Fibroblast of skin of abdomen (primary cell): ENCODE measurements at places on chromosomes 1 and 21.

DNA sequence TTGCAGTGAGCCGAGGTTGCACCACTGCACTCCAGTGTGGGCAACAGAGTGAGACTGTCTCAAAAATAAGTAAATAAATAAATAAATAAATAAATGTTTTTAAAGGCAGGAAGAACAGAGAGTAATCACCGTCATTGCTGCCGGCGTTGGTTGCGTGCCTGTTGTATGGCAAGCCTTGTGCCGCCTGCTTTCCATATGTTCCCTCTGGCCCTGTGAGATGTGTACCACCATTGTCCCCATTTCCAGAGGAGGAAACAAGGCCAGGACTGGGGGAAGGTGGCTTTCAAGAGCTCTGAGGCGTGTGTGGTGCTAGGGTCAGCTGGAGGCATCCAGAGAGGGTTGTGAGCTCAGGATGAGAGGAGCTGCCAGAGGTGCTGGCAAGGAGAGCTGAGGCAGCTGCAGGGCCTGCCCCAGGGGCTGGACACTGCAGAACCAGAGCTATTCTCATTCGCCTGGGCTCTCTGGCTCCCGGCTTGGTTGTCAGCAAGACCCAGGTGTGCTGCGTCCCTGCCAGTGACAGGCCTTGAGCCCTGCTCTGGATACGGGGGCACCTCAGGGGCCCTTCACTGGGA, 5.2 kb upstream of the MARCKSL1 start:
- DNase-seq: no peak

DNA sequence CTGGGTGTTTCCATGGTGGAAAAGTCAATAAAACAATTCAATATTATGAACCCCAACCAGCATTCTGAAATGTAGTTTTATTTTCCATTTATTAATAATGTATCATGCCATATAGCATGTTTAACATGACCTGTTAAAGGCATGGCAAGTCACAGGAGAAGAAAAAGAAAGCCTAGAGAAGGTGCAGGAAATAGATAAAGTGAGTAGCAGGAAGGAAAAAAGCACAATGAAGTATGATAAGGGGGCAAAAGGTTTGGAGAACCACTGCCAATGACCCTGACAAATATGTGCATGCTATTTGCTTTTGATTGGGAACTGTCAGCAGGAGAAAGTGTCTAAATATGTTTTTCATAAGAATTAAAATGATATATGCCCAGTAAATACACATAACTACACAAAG, 85.6 kb downstream of the HMCN1 start:
- DNase-seq: no peak

GRCh38 chr21:17854745-17855144, 35.6 kb upstream of the C21orf91 start:
- DNase-seq: no peak

DNA sequence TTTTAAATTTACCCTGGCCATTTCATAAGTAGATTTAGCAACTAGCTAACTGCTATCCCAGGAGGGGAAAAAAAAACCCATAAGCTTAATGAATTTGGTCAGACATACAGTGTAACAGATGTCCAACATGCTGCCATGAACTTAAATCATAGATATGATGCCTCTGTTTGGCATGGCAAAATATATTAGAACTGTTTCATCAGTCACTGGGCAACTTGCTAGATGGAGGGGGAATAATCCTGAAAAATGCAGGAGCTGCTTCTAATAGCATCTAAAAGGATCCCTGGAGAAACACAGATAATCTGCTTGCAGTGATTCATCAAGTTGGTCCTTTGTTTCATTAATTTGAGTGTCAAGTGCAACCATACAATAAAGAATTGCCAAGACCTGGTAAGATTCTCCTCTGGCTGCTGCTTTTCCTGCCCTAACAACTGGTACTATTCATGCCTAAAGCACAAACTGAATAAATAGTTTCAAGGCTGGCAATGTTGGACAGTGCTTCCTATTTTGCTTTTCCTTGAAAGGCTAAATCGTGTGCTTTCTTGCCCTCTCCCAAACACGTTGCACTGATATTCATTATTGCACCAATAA, 1.5 kb upstream of the ST6GALNAC5 start:
- DNase-seq: peak; percentile 66

GRCh38 chr1:24932284-24932683, 2.2 kb upstream of the RUNX3 start:
- DNase-seq: no peak

DNA sequence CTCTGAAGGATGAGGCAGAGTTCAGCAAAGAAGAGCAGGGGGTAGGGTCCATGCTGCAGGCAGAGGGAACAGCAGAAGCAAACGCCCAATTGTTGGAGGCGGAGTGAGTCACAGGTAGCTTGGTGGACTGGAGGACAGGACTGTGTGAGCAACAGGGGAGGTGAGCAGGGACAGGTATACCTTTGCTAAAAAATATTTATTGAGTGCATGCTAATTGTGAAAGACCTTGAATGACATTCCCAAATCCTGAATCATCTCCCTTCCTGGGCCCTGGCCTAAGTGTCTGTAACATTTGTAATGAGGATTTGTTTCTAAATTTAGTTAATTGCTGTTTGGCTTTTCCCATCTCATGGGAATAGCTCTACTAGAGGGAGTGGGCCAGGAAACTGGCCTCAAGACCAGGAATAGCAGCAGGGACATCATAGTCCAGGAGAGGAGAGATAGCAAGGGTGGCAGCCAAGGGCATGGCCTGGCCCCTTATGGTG, 123.7 kb downstream of the FOXD2 start:
- DNase-seq: peak; percentile 8

DNA sequence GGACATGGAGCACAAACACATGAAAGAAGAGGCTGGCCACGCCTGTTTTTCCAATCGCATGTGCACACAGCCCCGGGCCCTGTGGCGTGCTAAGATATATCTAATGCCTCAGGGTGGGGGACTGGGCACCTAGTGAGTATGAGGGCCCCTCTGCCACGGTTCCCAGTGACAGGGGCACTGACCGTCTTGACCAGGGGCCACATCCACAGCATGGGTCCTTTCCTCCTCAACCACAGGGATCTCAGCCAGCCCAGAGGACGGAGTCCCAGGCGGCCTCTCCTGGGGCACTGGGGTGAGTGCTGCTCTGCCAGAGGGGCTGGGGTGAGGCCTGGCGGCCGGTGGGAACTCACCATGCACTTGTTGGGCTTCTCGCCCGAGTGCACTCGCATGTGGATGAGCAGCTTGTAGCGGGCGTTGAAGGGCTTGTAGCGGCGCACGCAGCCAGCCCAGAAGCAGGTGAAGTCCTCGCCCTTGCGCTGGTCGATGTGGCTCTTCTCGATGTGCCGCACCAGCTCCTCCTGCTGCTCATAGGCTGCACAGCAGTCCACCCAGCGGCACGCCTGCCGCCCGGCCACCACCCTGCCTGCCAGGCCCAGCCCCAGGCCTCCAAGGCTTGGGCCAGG, 134.7 kb downstream of the DMRTB1 start:
- DNase-seq: no peak

- DNase-seq: peak; percentile 27
These were observed 1518.9 kb upstream of the B3GALT2 start for GRCh38 chr1:194705123-194705854.

- no peak for DNase-seq
These were observed 4.1 kb downstream of the SH3BGRL3 start for GRCh38 chr1:26283871-26284596.

DNA sequence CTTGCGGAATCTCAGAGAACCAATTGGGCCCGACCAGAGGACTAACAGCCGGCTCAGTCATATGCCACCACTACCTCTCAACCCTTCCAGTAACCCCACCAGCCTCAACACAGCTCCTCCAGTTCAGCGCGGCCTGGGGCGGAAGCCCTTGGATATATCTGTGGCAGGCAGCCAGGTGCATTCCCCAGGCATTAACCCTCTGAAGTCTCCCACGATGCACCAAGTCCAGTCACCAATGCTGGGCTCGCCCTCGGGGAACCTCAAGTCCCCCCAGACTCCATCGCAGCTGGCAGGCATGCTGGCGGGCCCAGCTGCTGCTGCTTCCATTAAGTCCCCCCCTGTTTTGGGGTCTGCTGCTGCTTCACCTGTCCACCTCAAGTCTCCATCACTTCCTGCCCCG, 49.8 kb downstream of the ACP6 start:
- DNase-seq: peak; percentile 6

DNA sequence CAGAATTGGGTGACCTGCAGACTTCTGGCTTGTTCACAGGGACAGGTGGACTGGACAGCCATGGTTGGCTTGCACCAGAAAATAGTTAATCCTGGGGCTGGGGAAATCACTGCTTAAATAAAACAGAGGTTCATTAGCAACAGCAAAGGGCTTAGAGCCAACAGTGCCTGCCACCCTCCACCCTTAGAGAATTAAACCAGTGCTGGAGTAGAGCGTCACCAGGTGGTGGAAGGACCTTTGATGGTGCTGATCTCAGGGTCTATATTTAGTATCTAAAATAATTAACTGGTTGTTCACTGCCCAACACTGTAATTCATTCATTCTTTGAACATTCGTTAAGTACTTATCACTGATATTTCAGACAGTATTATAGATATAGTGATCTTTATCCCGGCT, 34.7 kb upstream of the PDE9A start:
- DNase-seq: no peak

GRCh38 chr1:84398175-84399155, at the start of gene DNASE2B:
Gene DNASE2B, plus strand, starts transcription at chr1:84398484. Its CDS starts 81 bp downstream, at chr1:84398565.
- no peak for DNase-seq

DNA sequence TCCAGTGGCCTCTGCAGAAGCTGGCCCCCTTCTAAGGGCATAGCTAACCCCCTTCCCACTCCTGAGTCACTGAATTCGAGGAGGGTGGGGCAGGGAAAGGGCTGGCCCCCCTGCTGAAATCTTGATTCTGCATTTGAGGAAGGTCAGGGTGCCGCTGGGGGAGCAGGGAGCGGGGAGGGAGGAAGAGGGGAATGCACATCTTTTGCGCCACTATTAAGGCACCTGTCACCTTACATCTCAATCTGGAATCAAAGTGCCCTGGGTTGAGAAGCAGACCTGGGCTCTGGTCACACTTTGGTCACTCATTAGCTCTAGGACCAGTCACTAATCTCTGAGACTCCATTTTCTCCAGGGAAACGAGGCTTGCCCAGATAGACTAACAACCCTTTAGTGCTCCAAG, 62.0 kb downstream of the TOR1AIP2 start:
- no peak for DNase-seq

- DNase-seq: peak; percentile 24
These were observed 26.1 kb upstream of the NMNAT2 start for GRCh38 chr1:183444243-183444642.

DNA sequence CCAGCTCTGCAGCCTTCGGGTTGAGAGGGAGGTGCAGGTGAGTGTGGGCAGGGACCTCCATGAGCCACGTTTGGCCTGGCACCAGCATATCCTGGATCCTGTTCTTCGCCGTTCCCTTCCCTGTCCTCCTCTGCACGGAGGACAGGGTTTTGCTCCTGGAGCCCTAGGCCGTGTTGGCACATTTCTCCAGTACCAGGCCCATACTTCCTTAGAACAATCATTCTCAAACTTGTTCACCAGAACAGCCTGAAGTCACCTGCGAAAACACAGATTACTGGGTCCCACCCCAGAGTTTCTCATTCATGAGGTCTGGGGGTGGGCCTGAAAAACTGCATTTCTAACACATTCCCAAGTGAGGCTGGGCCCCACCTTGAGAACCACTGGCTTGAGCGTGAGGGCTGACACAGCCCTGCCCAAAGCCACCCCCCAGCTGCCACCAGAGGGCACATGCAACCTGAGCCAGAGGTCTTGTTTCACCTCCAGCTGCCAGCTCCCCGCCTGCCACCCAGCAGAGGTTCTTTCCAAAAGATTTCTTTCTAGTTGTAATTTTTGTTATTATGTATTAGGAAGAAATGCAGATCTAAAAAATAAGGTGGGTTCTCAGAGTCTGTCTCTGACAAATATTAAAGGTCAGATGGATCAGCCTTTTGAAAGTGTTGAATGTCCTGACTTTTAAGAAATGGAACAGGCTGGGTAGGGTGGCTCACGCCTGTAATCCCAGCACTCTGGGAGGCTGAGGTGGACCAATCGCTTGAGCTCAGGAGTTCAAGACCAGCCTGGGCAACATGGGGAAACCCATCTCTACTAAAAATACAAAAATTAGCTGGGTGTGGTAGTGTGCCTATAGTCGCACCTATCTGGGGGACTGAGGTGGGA, 39.6 kb upstream of the LDLRAP1 start:
- peak; percentile 23 for DNase-seq

DNA sequence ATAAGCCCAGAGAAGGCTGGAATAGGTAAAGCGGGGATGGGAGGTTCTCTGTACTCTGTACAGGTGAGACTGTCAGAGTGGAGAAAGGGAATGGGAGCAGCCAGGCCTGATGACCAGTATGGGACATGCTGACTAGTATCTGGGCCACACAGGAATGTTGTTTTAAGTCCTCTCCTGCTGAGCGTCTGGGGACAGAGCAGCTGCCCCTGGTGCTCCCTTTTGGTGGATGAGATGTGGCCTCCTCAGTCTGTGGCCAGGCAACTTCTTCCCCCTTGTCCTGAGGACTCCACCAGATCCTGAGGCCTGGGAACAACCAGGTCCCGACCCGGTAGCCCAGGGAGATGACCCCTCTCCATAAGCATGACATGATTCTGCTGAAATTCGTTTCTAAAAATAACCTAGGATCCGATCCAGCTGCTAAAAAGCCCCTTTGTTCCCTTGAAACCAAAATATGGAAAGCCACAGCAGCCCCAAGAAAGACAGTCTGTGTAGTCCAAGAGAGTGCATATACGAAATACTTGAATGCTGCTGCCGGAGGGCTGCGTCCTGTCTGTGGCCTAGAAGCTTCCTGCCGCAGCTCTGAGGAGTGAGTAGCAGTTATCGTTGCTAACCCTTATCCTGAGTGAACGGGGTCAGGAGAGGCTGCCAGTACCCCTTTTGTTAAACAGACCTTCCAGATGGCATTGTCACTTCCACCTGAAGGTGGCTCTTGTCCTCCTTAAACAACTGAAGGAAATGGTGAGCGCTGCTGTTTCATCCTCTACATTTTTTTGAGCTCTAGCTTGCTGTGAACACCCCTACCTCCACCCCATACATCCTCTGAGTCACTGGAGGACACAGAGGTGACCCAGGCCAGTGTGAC, 47.1 kb downstream of the ATP2B4 start:
- peak; percentile 83 for DNase-seq

GRCh38 chr1:39016604-39017171, 9.5 kb upstream of the NDUFS5 start:
- DNase-seq: no peak

DNA sequence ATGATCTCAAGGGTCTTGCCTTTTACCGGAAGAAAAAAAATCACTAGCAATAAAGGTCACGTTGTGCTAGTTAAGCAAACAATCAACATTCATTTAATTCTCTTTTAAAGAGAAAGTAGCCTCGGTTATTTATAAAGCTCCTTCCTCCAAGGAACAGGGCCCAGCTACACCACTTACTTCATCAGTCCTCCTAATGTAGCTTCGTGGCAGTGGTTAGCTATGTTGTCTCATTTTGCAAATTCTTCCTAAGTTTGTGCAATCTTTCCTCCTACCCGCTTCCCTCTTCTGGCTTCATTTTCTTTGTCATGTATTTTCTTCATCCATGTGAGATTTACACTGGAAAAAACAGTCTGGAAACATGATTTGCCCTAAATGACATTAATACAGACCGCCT, 554.2 kb downstream of the NUF2 start:
- DNase-seq: peak; percentile 94
